ENCODE measurements at places on chromosomes 3 and 15. TPM values are rescaled to one million over a fixed set of nuclear protein-coding genes. Genes with fewer than 3 reads are reported as not detected.

Gene RETNLB
- polyA plus RNA-seq = not detected

Gene A4GNT
- 0.51 TPM for polyA plus RNA-seq

Gene DENND6A
- polyA plus RNA-seq = 25.9 TPM

Gene GDPGP1
- 6.5 TPM for polyA plus RNA-seq

Gene CYP1A2
- polyA plus RNA-seq = 0.16 TPM

Gene PYGO1
- polyA plus RNA-seq = 16.0 TPM

Gene RASL12
- 6.2 TPM for polyA plus RNA-seq

Gene EHHADH
- 28.9 TPM for polyA plus RNA-seq

Gene MAP1A
- 7.7 TPM for polyA plus RNA-seq

Gene GAP43
- polyA plus RNA-seq = 0.60 TPM

Gene TMEM212
- polyA plus RNA-seq = 0.30 TPM

Gene KIF7
- polyA plus RNA-seq = 14.1 TPM

Gene SPINK8
- polyA plus RNA-seq = 0.95 TPM

Gene RBPMS2
- 13.2 TPM for polyA plus RNA-seq

Gene GP5
- polyA plus RNA-seq = 0.71 TPM

Gene FAM3D
- polyA plus RNA-seq = 1.9 TPM

Gene RAB43
- polyA plus RNA-seq = 8.4 TPM

Gene ITGB5
- polyA plus RNA-seq = 104 TPM

Gene TXNRD3
- polyA plus RNA-seq = 16.7 TPM

Gene KBTBD13
- not detected for polyA plus RNA-seq

Gene ZPLD1
- polyA plus RNA-seq = 0.89 TPM

Gene CLDN18
- polyA plus RNA-seq = 4.1 TPM

Gene CNTN6
- polyA plus RNA-seq = 2.9 TPM

Gene ABTB1
- 20.0 TPM for polyA plus RNA-seq

Gene IGSF11
- polyA plus RNA-seq = 4.3 TPM

Gene RTP3
- polyA plus RNA-seq = 0.06 TPM

Gene RPLP1
- polyA plus RNA-seq = 1,695 TPM

Gene GLDN
- 0.21 TPM for polyA plus RNA-seq

Gene CHCHD4
- 19.9 TPM for polyA plus RNA-seq

Gene SEMA5B
- polyA plus RNA-seq = 30.7 TPM

Gene HGD
- 90.1 TPM for polyA plus RNA-seq

Gene DLG1
- 88.8 TPM for polyA plus RNA-seq

Gene KLHL40
- not detected for polyA plus RNA-seq

Gene EXD1
- polyA plus RNA-seq = not detected

Gene CADPS
- 1.4 TPM for polyA plus RNA-seq

Gene MYL3
- 25.0 TPM for polyA plus RNA-seq

Gene C3orf33
- polyA plus RNA-seq = 11.6 TPM

Gene SELENOS
- polyA plus RNA-seq = 58.0 TPM

Gene CD86
- polyA plus RNA-seq = 1.5 TPM

Gene PLEKHO2
- 21.3 TPM for polyA plus RNA-seq

Gene EOMES
- polyA plus RNA-seq = 0.25 TPM

Gene CMTM8
- 9.2 TPM for polyA plus RNA-seq

Gene IREB2
- 71.5 TPM for polyA plus RNA-seq

Gene MNS1
- polyA plus RNA-seq = 27.4 TPM

Gene MESP1
- polyA plus RNA-seq = 1.8 TPM

Gene TMEM207
- polyA plus RNA-seq = 17.8 TPM

Gene MORC1
- polyA plus RNA-seq = 0.45 TPM

Gene FAM107A
- polyA plus RNA-seq = 4.4 TPM

Gene NMB
- polyA plus RNA-seq = 4.6 TPM

Gene GOLGA8H
- polyA plus RNA-seq = 1.6 TPM

Gene CIDEC
- 0.19 TPM for polyA plus RNA-seq

Gene CLDN16
- 29.3 TPM for polyA plus RNA-seq
